ENCODE measurements at places on chromosomes 3 and 15.

- DNase-seq: no peak
Measured at GRCh38 chr15:70459312-70459711, 304.0 kb downstream of the UACA start.

GRCh38 chr15:89893027-89893426 lies 767 bp downstream of the AP3S2 start:
- DNase-seq: no peak

DNA sequence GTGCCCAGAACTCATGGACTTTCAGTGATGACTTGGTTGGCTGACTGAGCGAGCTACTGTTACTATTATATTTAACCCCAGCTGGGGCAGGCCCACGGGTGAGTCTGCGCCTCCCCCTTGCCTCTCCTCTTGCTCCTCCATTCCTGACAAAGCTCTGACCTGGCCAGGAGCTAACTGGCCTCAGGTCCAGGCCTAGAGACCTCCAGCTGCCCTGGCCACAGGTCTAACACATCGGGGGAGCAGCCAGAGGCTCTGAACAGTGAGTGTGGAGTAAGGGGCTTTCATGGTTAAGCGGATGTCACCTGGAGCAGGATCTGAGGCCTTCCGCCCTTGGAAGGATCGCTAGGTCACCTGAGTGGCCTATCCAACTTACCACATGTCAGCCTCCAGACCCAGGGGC lies 96.3 kb upstream of the HERC1 start:
- DNase-seq: no peak

- no peak for DNase-seq
Measured at GRCh38 chr3:67123914-67124313, 125.8 kb downstream of the KBTBD8 start.

- DNase-seq: no peak
Measured at GRCh38 chr15:69652293-69652692, 199.7 kb downstream of the RPLP1 start.

DNA sequence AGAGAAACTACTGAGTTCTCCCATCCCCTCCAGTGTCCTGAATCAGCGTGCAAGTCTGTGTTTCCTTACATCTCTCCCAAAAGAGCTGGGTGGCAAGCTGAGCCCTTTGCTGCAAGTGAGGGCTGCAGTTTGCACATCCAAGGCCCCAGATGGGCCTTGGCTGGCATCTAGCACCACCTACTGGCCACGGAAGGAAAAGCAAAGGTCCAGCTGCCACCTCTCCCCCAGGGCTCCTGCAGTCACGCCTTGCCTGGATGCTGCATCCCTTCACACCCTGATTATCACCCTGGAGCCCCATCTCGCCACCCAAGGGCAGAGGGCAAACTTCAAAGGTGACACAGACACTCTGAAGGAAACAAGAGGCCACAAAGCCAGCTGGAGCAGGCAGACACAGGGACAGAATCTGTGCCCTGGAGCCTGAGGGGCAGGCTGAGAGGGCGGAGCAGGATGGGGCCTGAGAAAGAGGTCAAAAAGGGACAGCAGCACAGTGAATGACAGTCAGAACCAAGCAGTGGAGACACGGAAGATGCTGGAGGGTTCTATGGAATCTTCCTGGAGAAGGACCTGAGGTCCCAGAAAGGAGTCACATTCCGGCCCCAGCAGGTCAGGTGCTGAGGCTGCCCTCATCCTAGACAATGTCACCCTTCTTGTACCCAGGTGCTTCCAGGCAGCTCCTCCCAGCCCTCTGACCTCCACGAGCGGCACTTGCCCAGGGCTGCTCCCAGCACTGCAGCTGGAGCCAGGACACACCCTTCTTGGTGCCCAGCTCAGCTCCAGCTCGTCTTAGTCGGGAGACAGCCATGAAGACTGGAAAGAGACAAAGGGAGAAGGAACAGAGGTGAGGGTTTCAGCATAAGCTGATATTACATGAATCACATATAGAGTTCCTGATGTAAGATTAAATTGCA lies 18.3 kb upstream of the NTRK3 start:
- DNase-seq: peak; percentile 40

DNA sequence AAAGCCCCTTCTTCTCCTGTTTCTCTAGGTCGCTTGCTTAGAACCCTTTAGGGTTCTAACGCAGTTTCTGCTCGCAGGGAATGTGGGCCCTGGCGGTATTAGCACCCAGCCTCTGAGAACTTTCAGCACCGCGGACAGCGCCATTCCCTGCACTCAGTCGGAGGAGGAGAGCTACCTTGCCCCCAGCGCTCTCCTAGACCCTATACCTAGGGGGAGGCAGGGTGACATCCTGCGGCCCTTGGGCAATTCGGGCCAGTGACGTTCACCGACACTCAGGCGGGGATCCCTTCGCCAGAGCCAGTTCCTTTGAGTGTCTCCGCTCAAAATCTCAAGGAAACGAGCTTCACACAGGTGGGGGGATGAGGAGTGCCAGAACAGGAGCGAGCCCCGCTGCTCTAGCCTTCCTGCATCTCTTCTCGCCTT lies 1.3 kb downstream of the SLC7A14 start:
- DNase-seq: no peak

GRCh38 chr15:89495638-89496145 lies 691 bp downstream of the RHCG start:
- no peak for DNase-seq

DNA sequence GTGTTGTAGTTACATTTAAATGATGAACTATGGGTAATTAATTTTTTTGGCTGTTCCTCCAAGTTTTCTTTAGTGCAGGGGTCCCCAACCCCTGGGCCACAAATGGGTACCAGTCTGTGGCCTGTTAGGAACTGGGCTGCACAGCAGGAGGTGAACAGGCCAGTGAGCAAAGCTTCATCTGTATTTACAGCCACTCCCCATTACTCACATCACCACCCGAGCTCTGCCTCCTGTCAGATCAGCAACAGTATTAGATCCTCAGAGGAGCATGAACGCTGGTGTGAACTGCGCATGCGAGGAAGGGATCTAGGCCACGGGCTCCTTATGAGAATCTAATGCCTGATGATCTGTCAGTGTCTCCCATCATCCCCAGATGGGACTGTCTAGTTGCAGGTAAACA lies 75.9 kb upstream of the RPL35A start:
- no peak for DNase-seq

- peak; percentile 66 for DNase-seq
Measured at GRCh38 chr3:128488636-128488990, 4.4 kb downstream of the GATA2 start.

GRCh38 chr3:139456386-139456785 lies 19.9 kb downstream of the RBP2 start:
- DNase-seq: no peak

DNA sequence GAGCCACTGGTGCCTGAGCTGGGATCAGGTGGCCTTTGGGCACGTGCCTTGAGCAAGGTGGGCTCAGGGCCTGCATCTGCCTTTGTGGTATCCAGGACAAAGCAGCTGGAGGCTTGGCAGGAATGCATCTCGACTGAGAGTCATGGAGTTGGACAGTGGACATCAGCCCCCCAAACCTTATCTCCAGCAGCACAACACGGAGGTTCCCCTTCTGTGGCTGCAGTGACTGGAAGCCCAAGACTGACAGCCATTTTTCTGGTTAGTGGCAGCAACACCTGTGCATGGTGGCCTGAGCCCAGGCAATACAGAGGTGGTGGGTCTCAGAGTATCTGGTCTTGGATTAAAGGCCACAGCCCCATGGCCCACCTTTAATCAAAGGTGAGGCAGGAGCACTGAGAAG lies 27.8 kb upstream of the TSEN2 start:
- no peak for DNase-seq

- no peak for DNase-seq
Measured at GRCh38 chr15:65006876-65007275, 17.2 kb upstream of the SPG21 start.

DNA sequence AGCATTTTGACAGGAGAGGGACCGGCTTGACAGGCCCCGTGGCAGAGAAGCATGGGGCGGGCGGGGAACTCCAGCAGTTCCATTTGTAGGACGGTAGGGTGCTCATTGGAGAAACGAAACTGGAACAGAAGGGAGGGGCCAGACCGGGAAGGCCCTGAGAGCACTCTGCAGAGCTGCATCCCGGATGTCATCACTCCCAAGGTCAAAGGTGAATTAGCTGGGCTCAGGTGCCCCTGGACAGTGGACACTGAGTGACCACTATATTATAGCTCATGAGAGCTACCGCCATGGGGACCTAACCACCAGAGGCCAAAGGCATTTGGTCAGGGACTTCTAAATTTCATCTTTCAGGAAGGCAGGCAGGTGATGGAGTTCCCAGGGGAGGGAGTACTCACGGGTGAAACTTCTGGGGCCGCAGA lies 7.3 kb downstream of the CSRNP1 start:
- no peak for DNase-seq

GRCh38 chr3:182971637-182972036 lies 8.7 kb downstream of the DCUN1D1 start:
- DNase-seq: no peak

DNA sequence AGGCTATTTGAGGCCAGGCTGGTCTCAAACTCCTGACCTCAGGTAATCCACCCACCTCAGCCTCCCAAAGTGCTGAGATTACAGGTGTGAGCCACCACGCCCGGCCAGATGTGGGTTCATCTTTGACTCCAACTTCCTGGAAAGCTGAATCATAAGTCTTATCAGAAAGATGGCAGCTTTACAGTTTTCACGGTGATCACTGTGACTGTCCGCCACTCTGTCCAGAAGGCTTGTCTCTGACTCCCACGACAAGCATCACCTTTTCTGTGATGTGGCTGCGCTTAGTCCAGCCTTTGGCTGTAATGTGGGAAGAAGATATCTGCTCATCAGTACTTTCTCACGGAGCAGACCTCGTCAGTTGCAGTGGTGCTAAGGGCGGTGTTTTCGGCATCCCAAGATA lies 527.7 kb downstream of the GABRG3 start:
- no peak for DNase-seq

GRCh38 chr3:27610800-27611525 lies 111.2 kb downstream of the EOMES start:
- no peak for DNase-seq

DNA sequence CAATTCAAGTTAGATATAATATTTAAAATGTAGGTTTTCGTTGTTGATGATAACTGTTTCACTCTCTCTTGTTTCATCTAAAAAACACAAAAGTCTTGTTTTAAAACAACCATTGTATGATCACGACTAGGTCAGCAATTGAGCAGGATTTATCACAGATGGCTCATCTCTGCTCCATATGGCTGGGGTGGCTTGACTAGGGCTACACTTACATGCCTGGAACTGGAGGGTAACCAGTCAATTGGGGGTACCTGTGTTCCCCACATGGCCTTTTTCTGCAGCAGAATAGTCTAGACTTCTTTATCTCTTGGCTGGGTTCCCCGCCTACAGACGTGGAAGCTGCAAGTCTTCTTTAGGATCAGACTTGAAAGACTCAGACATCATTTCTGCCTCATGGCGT lies 103.9 kb downstream of the ARPP21 start:
- no peak for DNase-seq

DNA sequence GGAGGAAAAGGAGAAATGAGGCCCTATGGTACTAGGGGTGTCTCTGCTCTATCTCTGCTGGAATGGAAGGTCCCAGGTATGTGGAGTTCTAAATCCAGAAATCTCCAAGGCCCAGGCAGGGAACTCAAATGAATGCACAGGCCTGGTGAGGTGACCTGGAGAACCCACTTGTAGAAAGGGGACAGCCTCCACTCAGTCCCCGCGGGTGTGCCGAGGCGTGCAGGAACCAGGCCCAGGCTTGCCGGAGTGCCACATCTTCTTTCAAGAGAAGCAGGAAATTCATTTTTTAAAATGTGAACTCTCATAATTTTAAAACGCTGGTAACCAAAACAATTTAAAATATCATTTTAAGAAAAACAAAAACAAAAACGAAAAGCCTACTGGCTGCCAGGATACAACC lies 32.2 kb upstream of the ADCY5 start:
- no peak for DNase-seq

- DNase-seq: no peak
Measured at GRCh38 chr3:19473971-19474580, 325.8 kb downstream of the KCNH8 start.

GRCh38 chr3:83321891-83322290 lies 1560.4 kb upstream of the GBE1 start:
- no peak for DNase-seq

DNA sequence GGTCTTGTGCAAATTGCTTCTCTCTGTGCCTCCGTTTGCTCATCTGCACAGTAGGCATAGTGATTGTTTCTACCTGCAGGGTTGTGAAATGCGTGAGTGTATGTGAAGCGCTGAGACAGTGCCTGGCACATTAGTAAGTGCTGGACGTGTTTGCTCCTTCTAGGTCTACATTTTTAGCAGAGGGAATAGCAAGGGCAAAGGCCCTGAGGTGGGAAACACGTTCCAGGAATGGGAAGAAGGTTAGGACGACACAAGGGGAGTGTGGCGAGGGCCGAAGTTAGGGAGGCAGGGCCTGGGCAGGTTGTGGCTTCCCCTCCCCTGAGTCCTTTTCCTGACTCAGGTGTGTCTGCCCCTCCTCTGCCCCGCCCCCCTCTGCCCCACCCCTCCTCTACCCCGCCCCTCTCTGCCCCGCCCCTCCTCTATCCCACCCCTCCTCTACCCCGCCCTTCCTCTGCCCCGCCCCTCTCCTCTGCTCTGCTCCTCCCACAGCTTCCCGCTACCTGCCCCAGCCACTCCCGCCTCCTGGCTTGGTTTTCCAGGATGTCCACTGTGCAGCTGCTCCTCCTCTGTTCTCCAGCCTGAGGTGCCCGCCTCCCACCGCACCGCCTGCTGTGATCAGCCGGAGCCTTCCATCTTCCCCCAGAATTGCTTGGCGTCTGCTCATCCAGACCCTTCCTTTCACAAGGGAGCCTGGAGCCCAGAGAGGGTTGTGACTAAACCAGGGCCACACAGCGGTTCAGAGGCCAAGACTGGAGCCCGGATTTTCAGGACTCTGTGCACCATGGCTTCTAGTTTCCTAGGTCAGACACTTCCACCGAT lies 31.1 kb upstream of the SMAD6 start:
- no peak for DNase-seq

DNA sequence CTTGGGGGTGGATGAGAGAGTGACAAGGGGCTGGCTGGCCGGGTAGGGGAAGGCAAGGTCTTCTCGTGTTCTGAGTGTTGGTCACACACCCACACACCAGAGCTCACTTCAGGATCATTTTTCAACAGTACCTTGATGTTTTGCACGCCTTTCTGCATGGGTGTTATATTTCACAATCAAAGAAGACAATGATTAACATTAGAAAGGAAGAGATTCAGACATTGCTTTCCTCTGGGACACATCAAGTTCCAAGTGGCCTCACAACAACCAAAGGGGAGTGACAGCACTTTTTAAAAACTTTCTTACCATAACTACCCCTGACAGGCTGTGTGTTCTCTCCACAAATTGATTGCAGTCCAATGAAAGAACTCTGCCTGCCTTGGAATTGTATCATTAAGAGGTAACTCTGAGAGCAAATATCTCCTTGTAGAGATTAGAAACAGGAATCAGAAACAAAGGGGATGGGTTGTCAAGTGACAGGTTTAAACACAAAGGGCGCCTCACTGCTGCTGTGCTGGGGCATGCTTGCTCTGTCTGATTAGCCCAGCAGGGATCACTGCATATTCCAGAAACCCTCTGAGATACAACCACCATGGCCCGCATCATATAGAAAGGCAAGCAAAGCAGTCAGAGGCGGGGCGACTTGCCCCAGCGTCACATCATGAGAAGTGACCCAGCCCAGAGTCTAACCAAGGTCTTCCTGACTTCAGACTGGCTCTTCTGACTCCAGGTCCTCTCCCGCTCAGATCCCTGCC lies 230.8 kb downstream of the FEZF2 start:
- DNase-seq: no peak
